ENCODE measurements at places on chromosomes 16 and 17.
A peak's percentile ranks its signal among the peaks of the same experiment; 100 is the strongest.

- peak; percentile 73 for DNase-seq
Measured at GRCh38 chr16:87062569-87063442, 254.4 kb downstream of the C16orf95 start.

DNA sequence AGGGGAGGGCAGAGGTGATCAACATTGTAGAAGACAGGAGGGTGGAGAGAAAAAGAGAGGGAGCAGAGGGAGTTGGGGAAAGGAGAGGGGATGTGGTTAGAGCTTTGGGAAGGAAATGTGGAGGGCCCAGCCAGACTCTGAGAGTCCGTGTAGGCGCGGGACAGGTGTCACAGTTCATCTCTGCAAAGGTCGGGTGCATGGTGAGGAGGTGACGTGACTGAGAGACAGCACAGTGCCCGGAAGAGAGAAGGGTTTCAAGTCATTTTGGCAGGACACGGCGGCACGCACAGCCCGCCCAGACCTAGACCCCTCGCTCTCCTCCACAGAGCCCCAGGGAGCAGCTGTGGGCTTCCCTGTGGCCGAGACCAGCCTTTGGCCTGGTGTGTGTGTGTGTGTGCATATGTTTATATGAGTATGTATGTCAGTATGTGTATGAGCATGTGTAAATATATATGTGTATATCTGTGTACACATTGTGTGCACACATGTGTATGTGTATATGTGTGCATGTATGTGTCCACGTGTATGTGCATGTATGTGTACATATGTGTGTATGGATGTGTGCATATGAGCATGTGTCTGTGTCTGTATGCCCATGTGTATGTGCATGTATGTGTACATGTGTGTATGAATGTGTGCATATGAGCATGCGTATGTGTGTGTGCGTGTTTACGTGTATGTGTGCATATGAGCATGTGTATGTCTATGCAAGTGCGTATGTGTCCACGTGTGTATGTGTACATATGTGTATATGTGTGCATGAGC is 104.6 kb downstream of the SEC14L1 start:
- no peak for DNase-seq

DNA sequence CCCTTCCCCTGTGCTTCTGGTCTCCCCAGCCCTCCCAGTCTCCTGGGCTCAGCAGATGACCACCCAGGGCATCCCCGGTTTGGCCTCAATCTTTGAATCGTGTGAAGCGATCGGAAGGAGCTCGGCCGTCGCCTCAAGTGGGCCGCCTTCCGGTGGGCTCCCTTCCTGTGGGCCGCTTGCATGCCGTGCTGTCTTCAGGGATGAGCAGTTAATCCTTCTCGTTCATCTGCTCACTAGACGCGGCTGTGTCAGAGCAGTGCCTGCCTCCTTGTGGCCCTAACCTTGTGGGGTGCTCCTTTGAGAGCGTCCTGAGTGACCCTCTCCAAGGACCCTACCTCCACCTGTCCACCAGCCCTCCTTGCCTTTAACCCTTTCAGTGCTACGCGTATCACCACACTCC is 40.4 kb downstream of the BAIAP2 start:
- DNase-seq = no peak

GRCh38 chr17:74703311-74703710 is 9.4 kb downstream of the CD300LF start:
- no peak for DNase-seq

GRCh38 chr16:13332713-13333255 is 431.4 kb downstream of the SHISA9 start:
- no peak for DNase-seq

DNA sequence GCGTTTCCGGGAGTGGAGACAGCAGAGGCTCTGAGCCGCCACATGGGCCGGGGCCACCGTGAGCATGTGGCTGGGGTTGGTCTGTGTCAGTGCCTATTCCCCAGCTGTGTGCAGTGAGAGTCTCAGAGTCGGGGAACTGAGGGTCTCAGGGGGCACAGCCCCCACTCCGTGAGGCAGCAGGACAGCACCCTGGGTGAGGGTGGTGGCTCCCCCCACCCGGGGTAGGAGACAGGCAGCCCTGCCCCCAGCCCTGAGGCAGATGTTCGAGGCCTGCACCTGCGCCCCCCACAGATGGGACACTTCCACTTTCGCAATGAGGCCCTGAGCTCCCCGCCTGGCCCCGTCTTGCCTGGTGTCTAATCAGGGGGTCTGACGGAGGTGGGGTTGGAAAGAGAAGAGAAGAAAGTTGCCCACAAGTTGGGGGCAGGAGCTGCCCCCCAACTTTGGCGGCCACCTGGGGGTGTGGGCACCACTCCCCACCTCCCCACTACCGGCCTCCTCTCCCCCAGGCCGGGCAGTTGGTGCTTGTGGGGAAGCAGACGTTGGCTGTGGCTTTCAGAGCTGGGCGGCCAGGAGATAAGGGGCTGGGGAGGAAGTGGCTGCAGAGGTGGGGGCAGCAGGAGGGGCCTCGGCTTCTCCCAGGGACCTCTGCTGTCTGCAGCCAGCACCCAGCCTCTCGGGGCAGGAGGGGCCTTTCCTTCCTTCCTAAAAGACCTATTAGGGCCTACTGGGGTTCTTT is 1.8 kb upstream of the CBFA2T3 start:
- DNase-seq = peak; percentile 16

Data from head of caudate nucleus (tissue), 42 donors.